D341Med (cell line): ENCODE measurements at places on chromosomes 6 and 20.

DNA sequence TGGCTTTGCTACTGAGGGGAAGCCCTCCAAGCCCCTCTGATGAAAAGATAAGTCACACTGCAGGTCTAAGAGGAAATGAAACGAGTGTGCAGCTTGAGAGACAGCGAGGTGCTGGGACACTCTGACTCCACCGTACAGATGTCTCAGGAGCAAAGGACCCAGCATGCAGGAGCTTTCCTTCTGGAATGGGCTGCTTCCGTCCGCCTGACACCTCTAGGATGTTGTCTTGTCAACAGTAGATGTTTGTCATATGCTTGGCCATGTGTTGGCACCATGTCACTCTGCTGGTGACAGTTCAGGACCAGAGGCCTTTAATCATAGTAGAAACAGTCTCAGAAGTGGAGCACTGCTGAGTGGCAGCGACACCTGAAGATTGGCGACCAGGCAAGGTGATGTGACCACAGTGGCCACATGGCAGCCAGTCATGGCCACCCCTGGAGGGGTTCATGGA, 46.7 kb downstream of the SLC24A3 start:
- DNase-seq, result no peak

DNA sequence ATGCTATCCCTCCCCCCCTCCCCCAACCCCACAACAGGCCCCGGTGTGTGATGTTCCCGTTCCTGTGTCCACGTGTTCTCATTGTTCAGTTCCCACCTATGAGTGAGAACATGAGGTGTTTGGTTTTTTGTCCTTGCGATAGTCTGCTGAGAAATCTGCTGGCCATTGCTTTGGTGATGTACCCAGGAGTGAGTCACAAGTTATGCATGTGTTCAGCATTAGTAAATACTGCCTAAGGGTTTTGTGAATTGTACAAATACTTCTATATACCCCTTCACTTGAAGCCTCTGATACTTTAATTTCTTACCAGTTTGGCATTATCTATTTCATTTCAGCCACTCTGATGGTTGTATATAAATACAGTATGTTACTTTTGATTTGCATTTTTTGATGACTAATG, 711.3 kb upstream of the GJE1 start:
- no peak for DNase-seq

DNA sequence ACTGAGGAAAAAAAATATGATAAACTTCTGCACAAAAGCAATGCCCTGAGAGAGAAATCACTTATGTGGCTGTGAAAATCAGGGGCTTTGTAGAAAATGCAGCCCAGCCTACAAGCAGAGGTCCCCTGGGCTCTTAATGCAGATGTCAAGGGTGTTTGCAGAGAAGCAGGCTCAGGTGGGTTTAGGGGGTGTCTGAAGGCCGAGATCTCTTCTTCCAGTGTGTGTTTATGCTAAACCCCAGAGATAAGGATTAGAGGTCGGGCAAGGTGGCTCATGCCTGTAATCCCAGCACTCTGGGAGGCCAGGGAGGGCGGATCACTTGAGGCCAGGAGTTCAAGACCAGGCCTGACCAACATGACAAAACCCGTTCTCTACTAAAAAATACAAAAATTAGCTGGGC, 78.5 kb downstream of the TMEM242 start:
- DNase-seq, result peak; percentile 71

- DNase-seq, result no peak
Observed at GRCh38 chr6:18420328-18420727, 33.2 kb downstream of the RNF144B start.

- DNase-seq, result no peak
Observed at GRCh38 chr6:54988576-54988975, 142.0 kb downstream of the FAM83B start.

DNA sequence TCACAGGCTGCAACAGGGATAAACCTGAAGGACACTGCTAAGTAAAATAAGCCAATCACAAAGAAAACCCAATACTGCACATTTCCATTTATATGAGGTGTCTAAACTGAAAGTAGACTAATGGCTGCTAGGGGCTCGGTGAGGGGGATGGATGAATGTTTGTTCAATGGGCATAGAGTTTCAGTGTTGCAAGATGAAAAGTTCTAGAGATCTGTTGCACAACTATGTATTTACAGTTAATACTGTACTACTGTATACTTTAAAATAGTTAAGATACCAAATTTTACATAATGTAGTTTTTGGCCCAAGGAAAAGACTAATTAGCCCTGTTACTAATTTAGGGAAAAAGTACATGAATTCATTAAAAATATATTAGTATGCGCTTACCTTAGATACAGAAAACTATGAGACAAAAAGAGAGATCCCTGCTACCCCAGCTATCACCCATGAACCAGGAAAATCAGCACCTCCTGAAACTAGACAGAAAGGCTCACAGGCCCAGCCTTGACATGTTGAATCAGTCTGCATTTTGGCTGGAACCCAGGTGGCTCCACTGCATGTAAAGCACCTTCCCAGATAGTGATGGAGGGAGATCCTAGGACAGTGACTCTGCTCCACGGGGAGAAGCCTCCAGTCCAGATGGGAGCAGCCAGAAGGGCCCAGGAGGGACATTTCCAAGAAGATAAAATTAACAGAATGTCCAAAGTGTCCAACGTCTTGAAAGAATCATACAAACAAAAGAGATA, 16.1 kb downstream of the HLA-F start:
- DNase-seq, result no peak

DNA sequence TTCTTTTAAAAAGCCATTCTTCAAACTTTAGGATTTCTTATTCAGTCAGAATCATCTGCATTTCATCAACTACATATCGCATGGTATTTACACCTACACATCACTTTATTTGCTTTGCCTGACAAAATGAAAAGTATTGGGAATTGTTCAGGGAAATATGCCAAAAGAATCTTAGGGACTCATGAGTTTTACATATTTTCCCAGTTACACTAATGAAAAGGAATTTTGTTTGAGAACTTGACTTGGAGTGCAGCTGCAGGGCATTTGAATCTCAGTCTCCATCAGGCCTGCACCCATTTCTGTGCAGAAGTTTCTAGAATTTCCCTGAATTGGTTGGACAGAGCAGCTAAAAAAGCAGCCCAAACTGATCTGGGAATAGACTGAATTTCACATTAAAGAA, 65.3 kb downstream of the MTHFD1L start:
- DNase-seq, result no peak

GRCh38 chr6:137473598-137473997, 20.6 kb downstream of the OLIG3 start:
- no peak for DNase-seq
